ENCODE measurements at places on chromosomes 1 and 21.

DNA sequence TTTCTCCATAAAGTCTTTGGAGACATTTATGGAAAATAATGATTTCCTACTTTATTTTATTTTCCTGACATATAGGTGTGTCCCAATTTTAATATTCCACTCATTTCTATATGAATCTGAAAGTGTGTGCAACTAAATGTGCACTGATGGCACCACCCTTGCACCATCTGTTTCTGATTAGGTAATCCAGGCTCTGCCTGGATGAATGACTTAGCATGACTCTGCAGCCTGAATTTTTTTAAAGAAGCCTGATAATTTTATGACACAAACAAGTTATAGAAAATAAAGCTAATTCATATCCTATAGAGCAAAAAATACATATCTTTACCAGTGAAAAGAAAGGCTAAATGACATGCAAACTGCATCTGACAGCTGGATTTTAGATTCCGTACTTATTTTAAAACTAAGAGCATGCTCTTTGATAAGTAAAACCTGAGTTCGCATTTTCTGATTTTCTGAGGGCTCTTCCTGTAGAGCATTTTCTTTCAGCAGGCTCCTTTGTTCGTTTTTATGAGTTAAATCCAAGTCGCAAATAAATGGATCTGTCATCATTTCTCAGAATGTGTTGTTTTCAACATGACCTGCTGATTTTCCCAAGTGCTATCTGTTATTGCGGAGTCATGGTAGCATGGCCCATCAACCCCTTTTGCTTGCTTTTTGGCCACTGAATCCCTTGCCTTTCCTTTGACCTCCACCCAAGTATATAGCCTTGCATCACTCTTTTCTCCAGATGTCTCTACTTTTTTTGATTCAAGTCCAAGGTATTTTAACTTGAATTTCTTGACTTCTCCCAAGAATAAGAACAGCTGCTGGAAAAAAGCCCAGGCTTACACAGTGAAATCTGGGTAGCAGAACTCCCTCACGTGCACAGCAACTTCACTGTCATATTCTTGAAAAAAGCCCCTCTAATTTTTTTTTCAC is 52.8 kb upstream of the LYPLAL1 start:
- no peak for DNase-seq

GRCh38 chr1:51484591-51484990 is 34.5 kb downstream of the EPS15 start:
- DNase-seq, result no peak

- DNase-seq, result peak; percentile 36
Measured at GRCh38 chr1:239587066-239587465, 200.7 kb downstream of the CHRM3 start.

DNA sequence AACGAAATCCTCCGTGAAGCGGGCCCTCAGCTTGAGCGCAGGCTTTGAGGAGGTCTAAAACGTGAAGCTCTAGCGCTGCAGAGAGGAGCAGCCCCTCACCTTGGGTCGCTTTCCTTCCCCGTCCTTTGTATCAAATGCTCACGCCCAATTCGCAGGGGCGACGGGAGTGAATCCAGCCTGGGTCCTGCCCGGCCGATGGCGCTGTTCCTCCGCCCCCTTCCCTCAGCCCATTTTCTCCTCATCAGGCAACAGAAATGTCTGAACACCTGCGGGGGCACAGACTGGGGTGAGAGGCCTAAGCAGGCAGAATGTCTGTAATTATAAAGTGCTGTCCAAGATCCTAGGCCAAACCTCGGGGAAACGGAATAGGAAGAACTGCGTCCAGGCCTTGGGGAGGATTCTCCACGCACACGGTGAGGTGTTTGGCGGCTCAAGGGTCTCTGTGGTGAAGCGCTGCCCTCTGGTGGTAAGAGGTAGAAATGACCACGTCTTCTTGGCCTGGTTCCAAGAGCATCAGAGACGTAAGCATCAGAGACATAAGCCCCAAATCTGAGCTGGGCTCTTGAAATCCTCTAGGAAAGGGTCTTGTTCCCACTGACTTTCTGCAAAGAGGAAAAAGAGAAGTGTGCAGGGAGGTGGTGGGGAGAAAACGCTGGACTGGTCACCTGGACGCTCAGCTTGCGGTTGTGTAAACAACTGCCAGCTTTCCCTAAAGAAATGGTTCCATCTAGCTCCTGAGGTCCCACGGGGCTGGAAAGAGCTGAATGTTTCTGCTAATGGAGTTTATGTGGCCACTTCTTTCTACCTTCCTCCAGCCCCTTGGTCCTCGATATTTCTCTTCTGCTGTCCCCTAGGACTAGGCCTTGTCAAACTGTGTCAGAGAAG is 92.1 kb upstream of the CD53 start:
- DNase-seq, result peak; percentile 83

GRCh38 chr1:85200463-85201339 is at the start of gene SYDE2:
TSS of gene SYDE2 (minus strand) at chr1:85201016. CDS start at chr1:85200996, 20 bp downstream.
- DNase-seq, result peak; percentile 85

- DNase-seq, result peak; percentile 86
Measured at GRCh38 chr1:154324669-154325582, at the start of gene ATP8B2. TSS of gene ATP8B2 (plus strand) at chr1:154325525. CDS start at chr1:154328142, 2,617 bp downstream.

DNA sequence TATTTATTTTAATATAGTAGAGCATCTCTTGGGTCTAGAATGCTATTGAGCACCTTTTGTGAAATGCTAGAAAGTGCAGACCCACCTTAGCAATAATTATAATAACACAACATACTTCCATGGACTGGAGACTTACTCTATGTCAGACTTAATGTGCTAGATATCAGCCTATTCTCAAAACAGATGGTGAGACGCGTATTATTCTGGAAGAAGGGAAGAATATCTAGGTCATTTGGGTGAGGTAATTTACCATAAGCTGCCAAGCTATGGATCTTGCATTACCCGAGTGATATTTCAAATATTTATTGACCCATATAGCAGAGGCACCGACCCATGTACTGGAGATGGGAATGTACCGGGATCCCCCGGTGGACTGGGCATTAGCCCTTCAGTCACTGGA is 20.6 kb upstream of the IFNLR1 start:
- DNase-seq, result no peak

DNA sequence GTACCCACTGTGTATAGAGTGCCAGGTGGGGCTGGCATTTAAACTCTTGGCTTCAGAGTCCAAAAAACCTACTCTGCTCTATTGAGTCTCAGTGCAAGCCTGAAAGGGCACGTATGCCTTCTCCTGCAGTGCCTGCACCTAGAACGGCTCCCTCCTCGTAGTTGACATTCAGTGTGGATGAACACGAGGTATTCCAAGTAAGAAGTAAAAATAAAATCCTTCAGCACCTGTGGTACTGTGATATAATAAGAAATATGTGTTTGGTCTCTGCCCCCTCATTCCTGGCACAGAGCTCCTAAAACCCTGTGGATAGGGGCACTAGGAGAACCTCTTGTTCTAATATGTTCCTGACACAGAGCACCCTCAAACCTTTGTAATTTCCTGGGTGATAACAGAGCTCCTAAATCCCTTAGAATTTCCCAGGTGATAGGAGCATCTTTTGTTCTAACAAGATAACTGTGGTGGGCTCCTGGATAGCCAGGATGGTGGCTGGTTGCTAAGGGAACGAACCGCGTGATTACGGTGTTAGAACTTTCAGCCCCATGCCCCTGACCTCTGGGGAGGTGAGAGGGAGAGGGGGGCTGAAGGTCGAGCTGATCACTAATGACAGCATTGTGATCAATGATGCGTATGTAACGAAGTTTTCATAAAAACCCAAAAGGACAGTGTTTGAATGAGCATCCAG is 16.8 kb downstream of the UCK2 start:
- no peak for DNase-seq

GRCh38 chr1:118264343-118264742 is 79.3 kb upstream of the SPAG17 start:
- no peak for DNase-seq

GRCh38 chr1:244789731-244790130 is 45.7 kb upstream of the COX20 start:
- DNase-seq, result no peak

DNA sequence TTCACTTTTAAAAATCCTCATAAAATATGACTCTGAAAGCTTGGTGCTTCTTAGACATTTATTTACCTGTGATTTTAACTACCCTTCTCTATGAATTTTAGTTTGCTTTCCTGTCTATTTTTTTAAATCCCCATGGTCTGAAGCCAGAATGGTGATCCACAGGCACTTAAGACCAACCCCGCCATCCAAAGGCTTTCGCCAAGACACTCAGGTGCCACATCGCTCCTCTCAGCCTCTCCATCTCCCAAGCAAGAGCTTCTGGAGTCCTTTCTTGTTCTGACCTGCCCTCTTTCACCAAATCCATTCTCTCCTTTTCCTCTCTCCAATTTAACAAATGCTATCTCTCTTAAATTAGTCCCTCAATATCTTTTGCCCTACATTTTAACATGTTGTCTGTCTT is 464.6 kb downstream of the PCP4 start:
- DNase-seq, result no peak

DNA sequence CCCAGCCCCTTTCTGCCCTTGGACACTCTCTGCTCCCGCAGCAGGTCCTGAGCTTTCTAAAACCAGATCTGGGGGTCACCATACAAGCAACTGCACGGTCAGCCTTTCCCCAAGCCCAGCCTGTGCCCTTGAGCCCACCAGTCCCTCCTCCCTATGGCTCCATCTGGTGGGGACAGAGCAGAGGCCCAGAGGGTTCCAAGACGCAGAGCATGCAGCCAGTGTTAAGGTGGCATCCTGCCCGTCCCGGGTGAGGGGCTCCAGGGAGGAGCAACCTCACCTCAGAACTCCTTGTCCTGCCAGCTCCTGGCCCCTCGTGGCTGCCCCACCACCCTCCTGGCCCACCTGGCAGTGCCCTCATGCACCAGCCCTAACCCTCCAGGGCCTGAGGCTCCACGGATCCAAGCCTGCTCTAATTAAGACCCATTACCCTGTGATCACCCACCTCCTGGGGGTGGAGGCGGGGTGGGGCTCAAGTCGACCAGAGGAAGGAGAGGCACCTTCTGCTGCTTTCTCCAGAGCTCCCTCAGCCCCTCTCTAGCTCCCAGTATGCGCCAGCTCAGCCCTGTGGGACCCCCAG is 8.5 kb downstream of the CHD5 start:
- DNase-seq, result no peak

- DNase-seq, result no peak
Measured at GRCh38 chr1:153771841-153772593, 3.2 kb upstream of the SLC27A3 start.
